Nasal cavity respiratory epithelium epithelial cell of viscerocranial mucosa (primary cell): ENCODE measurements at places on chromosomes 5 and 9. TPM values are rescaled to one million over a fixed set of nuclear protein-coding genes. Genes with fewer than 3 reads are reported as not detected.

Gene GHR
- total RNA-seq: 2.1 and 4.6 TPM in 2 replicates

Gene SPATA31C1
- not detected in 2 replicates for total RNA-seq

Gene CARD9
- total RNA-seq: 0.34 and 1.2 TPM in 2 replicates

Gene ZNF300
- 5.5 and 6.3 TPM in 2 replicates for total RNA-seq

Gene TMEM215
- total RNA-seq: not detected in 2 replicates
